ENCODE measurements at places on chromosomes 11 and 22.

GRCh38 chr11:66293352-66293751 is 1.7 kb downstream of the TMEM151A start:
- DNase-seq: no peak

- no peak for DNase-seq
Observed at GRCh38 chr22:40285513-40285912, 60.8 kb upstream of the ADSL start.

- DNase-seq: peak; percentile 12
Observed at GRCh38 chr11:129815596-129816461, at the start of gene TMEM45B. Gene TMEM45B (plus strand): TSS chr11:129815848. CDS start chr11:129852483, 36,635 bp downstream.

- DNase-seq: no peak
Observed at GRCh38 chr11:105045676-105046296, 651 bp upstream of the CARD16 start.

DNA sequence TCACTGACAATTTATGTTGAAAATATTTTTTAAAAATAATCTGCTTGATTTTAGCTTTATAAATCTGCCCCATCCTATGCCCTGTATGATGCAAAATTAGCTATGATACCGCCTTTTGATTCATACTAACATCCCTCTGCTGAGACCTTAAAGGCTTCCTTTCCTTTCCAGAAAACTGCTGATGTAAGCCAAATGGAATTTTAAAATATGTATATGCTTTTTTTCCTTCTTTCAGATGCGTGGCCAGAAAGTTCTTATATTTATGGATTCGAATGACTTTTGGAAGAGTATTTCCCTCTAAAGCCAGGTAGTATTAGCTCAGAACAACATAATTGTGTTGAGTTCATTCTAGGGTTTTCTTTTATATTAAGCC is 34.5 kb downstream of the SFI1 start:
- DNase-seq: no peak

- no peak for DNase-seq
Observed at GRCh38 chr11:43736502-43737200, 56.1 kb downstream of the HSD17B12 start.

GRCh38 chr11:126914166-126914565 is 86.4 kb downstream of the KIRREL3 start:
- DNase-seq: no peak

DNA sequence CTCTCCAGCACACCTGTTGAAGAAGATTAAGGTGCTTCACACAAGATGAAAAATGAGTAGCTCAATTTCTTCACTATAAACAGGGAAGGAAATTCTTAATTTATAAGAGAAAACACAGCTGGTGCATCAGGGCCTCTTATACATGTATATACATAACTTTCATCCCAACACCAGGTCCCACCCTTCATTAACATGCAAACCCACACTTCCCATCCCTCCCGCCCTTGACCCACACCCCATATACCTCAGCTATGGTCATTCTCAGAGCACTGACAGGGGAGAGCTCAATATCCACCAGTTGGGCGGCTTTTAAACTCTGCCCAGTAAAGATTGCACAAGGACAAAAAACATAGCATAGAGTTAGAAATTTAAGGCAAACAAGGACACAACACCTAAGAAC is 85.8 kb downstream of the ATG16L2 start:
- no peak for DNase-seq

- DNase-seq: no peak
Observed at GRCh38 chr11:72836111-72836510, 21.9 kb downstream of the ATG16L2 start.

- no peak for DNase-seq
Observed at GRCh38 chr11:45745065-45745811, 59.7 kb upstream of the SLC35C1 start.

DNA sequence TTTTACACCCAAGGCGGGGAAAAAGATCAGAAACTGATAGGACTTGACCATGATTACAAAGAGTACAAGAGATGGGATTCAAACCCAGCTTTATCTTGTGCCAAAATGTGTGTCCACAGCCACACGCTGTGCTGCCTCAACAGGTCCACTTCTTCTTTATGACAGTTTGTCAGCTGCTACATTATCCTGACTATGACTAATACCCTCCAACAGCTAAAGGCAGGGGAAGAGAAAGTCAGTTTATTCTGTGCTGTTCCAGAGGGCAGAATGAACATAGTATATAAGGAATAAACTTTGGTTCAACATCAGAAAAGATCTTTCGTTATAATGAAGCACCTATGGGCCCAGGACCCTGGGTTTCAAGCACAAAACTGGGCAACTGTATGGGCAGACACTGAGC is 668.2 kb upstream of the TENM4 start:
- DNase-seq: no peak

DNA sequence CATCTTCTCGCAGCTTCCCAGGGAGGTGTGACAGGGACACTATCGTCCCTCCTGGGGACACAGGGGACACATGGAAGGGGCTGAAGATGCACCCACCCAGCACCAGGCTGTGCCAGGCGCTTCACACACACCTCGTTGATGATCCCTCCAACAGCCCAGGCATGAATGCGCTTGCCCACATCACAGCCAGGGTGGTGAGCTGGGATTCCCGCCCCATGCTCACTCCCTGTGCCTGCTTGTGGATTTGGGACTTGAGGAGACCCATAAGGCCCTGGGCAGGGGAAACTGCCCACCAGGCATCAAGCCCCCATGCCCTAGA is 57.8 kb downstream of the OTOG start:
- no peak for DNase-seq

DNA sequence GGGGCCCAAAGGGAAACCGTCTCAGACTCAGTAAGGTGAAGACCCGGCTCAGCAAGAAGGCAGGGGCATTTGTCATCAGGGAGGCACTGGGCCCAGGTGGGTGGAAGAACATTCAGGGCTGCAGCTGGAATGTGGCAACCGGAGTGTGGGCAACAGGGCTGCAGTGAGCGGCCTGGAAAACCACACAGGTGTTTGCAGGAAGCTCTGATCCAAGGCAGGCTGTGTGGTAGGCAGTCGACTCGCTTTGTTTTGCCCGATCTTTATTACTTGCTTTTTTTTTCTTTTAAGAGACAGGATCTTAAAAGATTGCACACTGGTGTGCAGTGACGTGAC is 82.8 kb downstream of the DGCR2 start:
- no peak for DNase-seq

GRCh38 chr22:36419177-36419911 is 31.6 kb upstream of the MYH9 start:
- DNase-seq: no peak

DNA sequence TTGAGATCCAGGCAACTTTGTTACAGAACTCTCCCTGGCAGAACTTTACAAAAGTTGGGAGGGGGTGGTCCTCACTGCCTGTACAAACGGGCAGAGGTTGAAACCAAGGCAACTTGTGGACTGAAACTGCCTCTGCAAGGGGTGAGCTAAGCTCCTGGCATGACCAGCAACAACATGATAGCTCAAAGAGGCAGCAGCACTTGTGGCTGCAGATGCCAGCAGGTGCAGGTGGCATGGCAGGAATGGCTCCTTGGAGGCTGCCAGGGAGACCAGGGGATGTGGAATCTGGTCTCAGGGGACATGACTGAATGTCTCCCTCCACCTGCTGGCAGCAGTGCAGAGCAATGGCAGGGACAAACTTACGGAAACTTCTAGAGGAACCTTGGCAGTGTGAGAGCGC is 38.8 kb upstream of the PHF21A start:
- DNase-seq: no peak

- DNase-seq: peak; percentile 14
Observed at GRCh38 chr11:112113539-112114457, 27.1 kb downstream of the SDHD start.

GRCh38 chr11:69462106-69462951 is 19.1 kb upstream of the LINC01488 start:
- DNase-seq: no peak

DNA sequence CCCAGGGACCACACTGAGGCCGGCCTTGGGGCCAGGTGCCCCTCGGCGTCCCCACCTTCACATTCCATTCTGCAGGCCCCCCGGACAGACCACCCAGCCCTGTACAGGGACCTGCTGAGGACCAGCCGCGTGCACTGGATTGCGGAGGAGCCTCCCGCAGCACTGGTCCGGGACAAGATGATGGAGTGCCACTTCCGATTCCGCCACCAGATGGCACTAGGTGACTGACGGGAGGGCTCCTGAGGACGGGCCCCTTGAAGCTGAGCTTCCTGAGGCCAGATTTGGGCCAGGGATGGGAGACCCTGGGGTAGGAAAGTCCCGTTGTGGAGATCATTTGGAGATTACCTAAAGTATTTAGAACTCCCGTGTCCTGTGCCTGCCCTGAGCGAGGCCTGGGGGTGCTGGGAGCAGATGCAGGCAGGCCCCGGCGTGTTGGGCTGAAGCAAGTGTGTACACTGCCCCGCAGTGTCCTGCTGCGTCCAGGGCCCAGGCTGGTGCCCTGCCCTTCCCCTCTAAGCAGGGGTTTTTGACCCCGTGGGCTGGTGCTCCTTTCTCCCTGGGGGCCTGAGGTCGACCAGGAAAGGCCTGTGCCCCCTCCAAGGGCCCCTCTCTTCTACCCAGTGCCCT is 20.0 kb downstream of the TRMU start:
- no peak for DNase-seq

GRCh38 chr11:17597770-17598169 is 50.7 kb downstream of the OTOG start:
- DNase-seq: no peak

Measured in NCI-H748 treated with DMSO at 0.1 percent for 48 hours (cell line).